M059J (cell line): ENCODE measurements at places on chromosomes 2 and 18.

DNA sequence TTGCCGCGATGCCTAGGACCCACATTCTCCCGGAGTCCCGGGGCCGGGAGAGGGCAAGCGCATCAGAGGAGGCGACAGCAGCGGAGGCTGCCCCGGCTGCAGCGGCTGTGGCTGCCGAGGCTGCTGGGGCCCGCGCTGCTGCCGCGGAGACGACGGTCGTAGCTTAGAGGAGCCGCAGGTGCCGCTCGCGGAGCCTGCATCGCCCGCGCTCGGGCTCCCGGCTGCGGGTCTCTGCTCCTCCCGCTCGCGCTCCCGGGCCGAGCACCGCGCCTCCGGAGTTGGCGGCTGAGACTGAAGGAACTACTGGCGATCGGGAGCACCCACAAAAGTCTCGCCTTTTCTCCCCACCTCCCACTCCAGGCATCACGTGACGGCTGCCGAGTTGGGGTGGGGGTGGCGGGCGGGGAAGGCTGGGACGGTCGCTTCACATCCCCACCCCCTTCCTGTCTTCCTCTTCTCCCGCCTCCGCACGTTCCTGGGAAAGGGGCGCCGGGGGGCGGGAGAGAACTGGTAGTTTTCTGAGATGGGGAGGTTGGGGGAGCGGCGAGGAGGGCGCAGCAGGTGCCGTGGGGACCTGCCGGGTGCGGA lies at the start of gene LYPD1:
Gene LYPD1 (minus strand): TSS at position 298 of the 588 bp plus-strand sequence. CDS start 273 bp downstream, at position 25.
- DNase-seq, result peak; percentile 74

DNA sequence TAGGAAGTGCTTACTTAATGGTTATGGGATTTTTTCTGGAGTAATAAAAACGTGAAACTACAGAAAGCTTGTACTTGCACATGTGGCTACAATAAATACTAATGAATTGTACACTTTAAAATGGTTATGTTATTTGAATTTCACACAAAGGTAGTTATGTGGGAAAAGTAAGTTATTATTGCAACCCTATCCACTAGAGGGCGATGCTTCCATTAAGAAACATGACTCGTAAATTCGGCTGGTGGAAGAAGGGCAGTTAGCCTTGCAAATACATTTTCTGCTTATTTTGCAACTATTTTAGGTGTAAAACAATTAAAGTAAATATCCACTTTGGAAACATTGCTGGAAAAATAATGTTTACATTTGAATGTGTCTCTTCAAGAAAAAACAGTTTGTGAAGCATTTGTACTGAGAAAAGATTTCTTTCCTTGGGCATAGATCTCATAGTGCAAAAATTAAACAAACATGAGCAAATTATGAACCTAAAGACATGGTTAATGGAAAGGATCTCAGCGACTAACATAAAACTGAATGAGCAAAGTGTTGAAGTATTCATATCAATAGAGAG lies 68.1 kb upstream of the CSRNP3 start:
- peak; percentile 48 for DNase-seq

GRCh38 chr2:201938156-201938775 lies 95.4 kb upstream of the FZD7 start:
- no peak for DNase-seq

DNA sequence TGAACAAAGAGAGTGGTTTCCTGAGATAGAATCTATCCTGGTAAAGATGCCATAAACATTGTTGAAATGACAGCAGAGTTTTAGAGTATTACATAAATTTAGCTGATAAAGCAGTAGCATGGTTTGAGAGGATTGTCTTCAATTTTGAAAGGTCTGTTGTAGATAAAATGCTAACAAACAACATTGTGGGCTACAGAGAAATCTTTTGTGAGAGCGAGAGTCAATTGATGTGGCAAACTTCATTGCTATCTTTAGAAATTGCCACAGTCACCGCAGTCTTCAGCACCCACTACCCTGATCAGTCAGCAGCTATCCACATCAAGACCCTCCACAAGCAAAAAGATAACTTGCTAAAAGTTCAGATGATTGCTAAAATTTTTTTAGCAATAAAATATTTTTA lies 17.5 kb downstream of the VRK2 start:
- DNase-seq, result no peak

GRCh38 chr2:98886066-98886554 lies 49.9 kb downstream of the CRACDL start:
- DNase-seq, result no peak

- no peak for DNase-seq
Measured at GRCh38 chr2:160360089-160360757, 133.4 kb downstream of the RBMS1 start.

DNA sequence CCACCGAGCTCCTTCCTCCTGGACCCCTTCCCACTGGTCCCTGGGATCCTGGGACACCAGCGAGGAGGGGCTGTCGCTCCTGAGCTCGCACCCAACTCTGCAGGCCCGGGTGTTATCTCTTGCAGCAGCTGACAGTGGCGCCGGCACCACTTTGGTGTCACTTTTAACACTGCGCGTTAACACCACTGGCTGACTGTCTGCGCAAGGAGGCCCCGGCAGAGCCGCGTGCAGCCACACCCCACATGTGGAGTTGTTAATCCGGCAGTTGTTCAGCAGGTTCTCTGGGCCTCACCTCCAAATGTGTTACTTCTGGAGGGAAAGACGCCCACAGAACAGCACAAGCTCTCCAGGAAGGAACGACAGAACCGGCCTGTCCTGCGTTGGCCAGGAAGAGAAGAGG lies 155.0 kb upstream of the GLI2 start:
- no peak for DNase-seq

GRCh38 chr18:58856881-58857280 lies 7.8 kb upstream of the ZNF532 start:
- DNase-seq, result peak; percentile 82

DNA sequence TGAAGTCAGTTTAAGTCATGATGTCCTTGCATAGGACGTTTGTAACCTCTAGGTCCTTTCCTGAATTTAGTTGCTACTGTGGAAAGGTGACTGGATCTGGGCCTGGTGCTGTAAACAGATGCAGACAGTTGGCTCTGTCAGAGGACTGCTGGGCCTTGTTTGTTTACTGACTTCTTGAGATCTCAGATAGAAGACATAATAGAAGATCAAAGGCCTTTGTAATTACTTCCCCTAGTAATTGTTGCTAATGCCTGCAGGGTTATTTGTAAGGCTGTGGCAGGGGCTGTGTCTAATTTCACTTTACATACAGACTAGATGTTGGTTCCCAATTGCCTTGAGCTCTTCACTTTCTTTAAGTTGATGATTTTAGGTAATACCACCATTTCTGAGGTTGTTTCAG lies 42.5 kb downstream of the LYPD6B start:
- peak; percentile 80 for DNase-seq

- DNase-seq, result no peak
Measured at GRCh38 chr2:173762221-173762620, 203.0 kb downstream of the SP3 start.

DNA sequence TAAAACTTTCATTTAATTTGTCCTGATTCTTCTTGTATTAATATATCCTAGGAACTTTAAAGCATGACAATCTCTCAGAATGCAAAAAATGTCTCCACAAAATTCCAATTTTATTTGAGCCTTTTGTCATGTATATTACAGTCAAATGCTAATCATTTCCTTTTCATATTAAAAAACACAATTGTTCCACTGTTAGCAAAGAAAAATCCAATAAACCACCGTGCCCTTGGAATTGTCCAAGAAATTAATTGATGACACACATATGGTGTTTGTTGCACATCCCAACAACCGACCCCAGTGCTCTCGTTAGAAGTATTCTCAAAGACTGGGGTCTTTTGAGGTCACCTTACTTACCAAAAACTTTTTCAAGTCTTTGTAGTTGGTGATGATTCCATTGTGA lies 28.1 kb downstream of the GFPT1 start:
- DNase-seq, result no peak

- DNase-seq, result no peak
Measured at GRCh38 chr2:68248361-68248760, 4.0 kb downstream of the PPP3R1 start.

DNA sequence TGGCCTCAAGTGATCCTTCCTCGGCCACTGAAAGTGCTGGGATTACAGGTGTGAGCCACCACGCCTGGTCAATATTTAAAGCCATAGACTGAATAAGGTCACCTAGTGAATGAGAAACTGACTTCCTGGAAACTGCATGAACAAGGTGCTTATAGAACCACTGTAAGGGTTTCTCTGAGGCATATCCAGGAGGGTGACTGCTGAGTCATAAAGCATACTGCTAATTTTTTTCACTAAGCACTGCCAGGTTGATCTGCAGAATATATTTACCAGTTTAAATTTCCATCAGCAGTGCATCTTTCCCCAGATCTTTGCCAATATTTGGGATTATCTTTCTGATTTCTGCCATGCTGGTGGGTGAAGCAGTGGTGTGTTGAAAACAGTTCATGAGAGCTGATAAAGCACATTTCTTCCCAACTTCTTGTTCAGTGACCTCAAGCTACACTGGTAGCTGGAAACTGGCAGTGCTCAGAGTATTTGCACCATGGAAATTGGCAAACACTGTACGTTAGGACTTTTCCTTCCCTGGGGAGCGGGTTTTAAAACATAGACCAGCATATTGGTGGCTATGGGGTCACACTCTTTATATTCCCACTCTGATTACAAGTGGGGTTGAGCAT lies 4.2 kb upstream of the CLIP4 start:
- DNase-seq, result peak; percentile 50

GRCh38 chr2:21250673-21251072 lies 126.9 kb downstream of the TDRD15 start:
- no peak for DNase-seq

GRCh38 chr2:238142382-238143205 lies 4.1 kb downstream of the KLHL30 start:
- no peak for DNase-seq

- no peak for DNase-seq
Measured at GRCh38 chr2:189587780-189588179, 7.2 kb upstream of the SLC40A1 start.

DNA sequence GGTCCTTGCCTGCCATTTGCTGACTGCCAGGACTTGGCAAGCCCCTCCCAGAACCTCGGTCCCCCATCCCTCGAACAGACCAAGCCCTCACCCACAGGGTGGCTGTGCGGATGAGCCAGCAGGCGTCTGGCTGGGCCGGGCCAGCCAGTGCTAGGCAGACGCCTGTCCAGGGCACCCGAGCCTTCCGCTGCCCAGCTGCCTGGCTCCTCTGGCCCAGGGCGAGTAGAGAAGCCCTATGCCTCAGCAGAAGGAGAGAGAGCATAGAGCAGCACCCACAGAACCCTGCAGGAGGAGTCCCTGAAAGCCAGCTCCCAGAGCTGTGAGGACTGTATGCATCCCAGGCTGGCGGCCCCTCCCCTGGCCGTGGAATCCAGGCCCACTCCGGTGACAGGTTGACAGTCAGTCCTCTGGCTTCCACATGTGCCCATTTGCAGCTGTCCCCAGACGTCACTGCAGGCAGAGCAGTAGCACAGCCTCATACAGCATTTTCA lies 62.1 kb upstream of the GLI2 start:
- no peak for DNase-seq

GRCh38 chr2:79832511-79833234 lies 319.8 kb downstream of the CTNNA2 start:
- DNase-seq, result no peak

- no peak for DNase-seq
Measured at GRCh38 chr2:105062158-105062557, 24.3 kb downstream of the MRPS9 start.

DNA sequence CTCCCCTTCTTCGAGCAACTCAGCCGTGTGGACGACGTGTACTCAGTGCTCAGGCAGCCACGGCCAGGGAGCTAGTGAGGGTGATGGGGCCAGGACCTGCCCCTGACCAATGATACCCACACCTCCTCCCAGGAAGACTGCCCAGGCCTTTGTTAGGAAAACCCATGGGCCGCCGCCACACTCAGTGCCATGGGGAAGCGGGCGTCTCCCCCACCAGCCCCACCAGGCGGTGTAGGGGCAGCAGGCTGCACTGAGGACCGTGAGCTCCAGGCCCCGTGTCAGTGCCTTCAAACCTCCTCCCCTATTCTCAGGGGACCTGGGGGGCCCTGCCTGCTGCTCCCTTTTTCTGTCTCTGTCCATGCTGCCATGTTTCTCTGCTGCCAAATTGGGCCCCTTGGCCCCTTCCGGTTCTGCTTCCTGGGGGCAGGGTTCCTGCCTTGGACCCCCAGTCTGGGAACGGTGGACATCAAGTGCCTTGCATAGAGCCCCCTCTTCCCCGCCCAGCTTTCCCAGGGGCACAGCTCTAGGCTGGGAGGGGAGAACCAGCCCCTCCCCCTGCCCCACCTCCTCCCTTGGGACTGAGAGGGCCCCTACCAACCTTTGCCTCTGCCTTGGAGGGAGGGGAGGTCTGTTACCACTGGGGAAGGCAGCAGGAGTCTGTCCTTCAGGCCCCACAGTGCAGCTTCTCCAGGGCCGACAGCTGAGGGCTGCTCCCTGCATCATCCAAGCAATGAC lies 4.8 kb downstream of the CTDSP1 start:
- DNase-seq, result no peak

GRCh38 chr2:238947920-238948710 lies 100.2 kb downstream of the TWIST2 start:
- peak; percentile 88 for DNase-seq

DNA sequence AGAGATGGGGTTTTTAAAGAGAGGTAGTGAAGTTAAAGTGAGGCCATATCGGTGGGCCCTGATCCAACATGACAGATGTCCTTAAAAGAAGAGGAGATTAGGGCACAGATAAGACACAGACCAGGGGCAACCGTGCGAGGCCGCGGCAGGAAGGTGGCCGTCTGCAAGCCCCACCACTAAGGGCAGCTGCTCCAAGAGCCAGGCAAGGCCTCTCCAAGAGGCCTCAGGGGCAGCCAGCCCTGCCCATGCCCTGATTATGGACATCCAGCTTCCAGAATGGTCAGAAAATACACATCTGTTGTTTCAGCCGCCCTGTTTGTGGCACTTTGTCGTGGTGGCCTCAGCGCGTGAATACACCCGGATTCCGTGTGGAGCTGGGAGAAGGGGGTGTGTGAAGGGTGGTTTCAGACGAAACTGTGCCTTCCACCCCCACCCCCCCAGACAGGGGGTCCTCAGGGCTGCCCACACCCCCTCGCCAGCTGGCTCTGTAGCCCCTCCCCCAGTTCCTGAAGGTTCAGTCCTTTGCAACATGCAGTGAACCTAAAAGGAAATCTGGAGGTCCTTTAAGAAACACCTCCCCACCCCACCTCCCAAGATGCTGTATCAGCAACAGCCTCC lies 74.1 kb upstream of the SMAD7 start:
- DNase-seq, result no peak

GRCh38 chr2:233503947-233504637 lies 62.5 kb downstream of the USP40 start:
- DNase-seq, result no peak

GRCh38 chr2:156476850-156477206 lies 40.6 kb downstream of the GPD2 start:
- peak; percentile 86 for DNase-seq

- peak; percentile 83 for DNase-seq
Measured at GRCh38 chr2:38013158-38013752, 62.7 kb downstream of the CYP1B1 start.
